IMR-90 (cell line): ENCODE measurements at places on chromosomes 7 and 10.

GRCh38 chr10:106655636-106656035, 508.9 kb downstream of the SORCS1 start:
- H3K4me3 ChIP-seq, result no peak overlapping the region
- H3K4me1 ChIP-seq, result no peaks in the 10 kb centered on the region
- no peak overlapping the region for H3K27ac ChIP-seq
- DNase-seq, result no peak
- no peaks in the 10 kb centered on the region for H3K27me3 ChIP-seq

DNA sequence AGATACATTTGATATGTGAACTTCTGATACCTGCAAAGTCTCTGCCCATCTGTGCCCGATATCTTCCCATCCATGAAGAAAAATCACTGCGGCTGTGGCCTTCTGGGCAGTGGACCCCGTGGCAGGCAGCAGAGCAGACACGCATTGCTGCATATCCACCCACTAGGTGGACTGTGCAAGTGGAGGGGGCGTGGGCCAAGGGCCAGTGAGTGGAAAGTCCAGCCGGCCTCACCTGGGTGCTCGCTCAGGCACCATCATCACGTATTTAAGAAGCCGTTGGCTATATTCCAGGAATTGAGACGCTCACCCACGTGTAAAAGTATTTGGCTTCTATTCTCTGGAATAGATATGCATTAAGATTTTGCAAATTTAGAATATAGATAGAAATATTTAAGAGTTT, 30.8 kb upstream of the SLC13A1 start:
- no peak overlapping the region for H3K4me3 ChIP-seq
- no peaks in the 10 kb centered on the region for H3K27me3 ChIP-seq
- H3K4me1 ChIP-seq, result no peaks in the 10 kb centered on the region
- H3K27ac ChIP-seq, result no peak overlapping the region

GRCh38 chr7:120740348-120740747, 117.6 kb downstream of the TSPAN12 start:
- DNase-seq, result peak; percentile 10
- H3K27me3 ChIP-seq, result no peaks in the 10 kb centered on the region; the same call in none of the 2 replicates
- H3K36me3 ChIP-seq, result no peaks in the 10 kb centered on the region

DNA sequence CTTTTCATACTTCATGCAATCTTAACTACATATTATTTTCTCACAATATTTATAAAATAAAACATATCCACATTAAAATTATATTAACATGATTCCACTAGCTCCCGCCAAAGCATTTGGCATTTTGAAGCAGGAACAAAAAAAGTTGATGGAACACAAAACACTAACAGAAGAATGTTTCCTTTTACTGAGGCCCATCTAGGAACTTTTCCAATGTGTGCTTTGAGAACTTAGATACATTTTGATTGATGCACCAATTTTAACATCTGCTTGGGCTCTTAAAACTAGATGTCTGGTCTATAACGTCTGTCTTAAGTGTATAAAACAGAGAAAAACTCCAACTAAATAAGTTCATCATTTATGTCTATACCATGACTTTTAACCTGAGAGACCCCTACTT, 1214.8 kb downstream of the SORCS1 start:
- no peak for DNase-seq
- H3K27ac ChIP-seq, result no peak overlapping the region
- H3K4me3 ChIP-seq, result no peak overlapping the region
- H3K4me1 ChIP-seq, result no peaks in the 10 kb centered on the region

DNA sequence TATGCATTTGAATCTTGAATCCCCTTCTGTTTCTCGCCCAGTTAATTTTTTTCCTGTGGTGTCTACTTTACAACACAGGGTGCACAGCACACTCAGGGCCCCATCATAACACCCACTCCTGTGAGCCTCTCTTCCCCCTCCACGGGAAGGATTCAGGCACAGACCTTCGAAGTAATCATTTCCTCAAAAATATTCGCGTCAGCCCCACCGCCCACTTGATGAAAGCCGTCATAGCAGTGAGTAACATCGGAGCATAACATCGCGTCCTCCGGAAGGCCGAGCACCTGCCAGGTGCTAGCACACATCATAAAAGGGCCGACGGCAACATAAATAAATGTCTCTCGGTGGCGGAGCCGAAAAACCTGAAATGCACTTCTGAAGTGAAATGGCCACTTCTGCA, 201.7 kb upstream of the ADARB2 start:
- H3K4me1 ChIP-seq, result no peaks in the 10 kb centered on the region
- H3K27ac ChIP-seq, result no peak overlapping the region
- H3K27me3 ChIP-seq, result no peaks in the 10 kb centered on the region
- no peak for DNase-seq
- H3K36me3 ChIP-seq, result no peaks in the 10 kb centered on the region
- H3K4me3 ChIP-seq, result no peak overlapping the region

DNA sequence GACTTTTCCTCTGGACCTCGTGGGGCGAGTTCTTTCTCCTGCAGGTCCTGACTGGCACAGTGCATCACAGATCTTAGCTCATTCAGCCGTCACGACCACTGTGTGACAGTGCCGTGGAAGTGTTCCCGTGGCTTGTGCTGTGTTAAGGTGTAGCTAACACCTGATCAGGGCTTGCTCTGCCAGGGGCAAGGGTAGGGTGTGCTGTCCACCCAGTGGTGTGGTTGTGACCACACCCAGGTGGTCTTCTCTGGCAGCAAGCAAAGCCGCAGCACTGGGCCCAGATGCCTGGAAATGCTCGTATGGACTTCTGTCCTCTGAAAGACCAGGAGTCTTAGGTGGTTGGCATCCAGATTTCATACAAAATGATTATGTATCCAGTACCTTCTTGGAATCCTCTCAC, 86.2 kb downstream of the GLRX3 start:
- DNase-seq, result no peak
- H3K36me3 ChIP-seq, result no peaks in the 10 kb centered on the region
- no peaks in the 10 kb centered on the region for H3K4me1 ChIP-seq
- H3K27ac ChIP-seq, result no peak overlapping the region
- no peak overlapping the region for H3K4me3 ChIP-seq
- no peaks in the 10 kb centered on the region for H3K27me3 ChIP-seq

- no peak overlapping the region for H3K27ac ChIP-seq
- no peak overlapping the region for H3K4me3 ChIP-seq
- no peaks in the 10 kb centered on the region for H3K27me3 ChIP-seq
- DNase-seq, result no peak
- H3K4me1 ChIP-seq, result no peaks in the 10 kb centered on the region
These were observed 141.9 kb downstream of the ANKRD7 start for GRCh38 chr7:118366363-118366762.

- H3K4me1 ChIP-seq, result no peaks in the 10 kb centered on the region
- no peak for DNase-seq
- no peak overlapping the region for H3K4me3 ChIP-seq
These were observed 420.9 kb downstream of the PLXDC2 start for GRCh38 chr10:20237091-20237570.

- H3K27me3 ChIP-seq, result no peaks in the 10 kb centered on the region
- H3K36me3 ChIP-seq, result no peaks in the 10 kb centered on the region
- H3K4me1 ChIP-seq, result no peaks in the 10 kb centered on the region
These were observed 145.1 kb downstream of the PLXDC2 start for GRCh38 chr10:19961076-19962053.
